GM12892 (cell line): ENCODE measurements at places on chromosomes 7 and 10.

GRCh38 chr10:62374862-62375710 lies 917 bp downstream of the ZNF365 start:
- DNase-seq = no peak

GRCh38 chr10:34581801-34582532 lies 233.1 kb downstream of the PARD3 start:
- DNase-seq = no peak

- DNase-seq = no peak
Observed at GRCh38 chr7:27634671-27635493, 27.8 kb downstream of the HIBADH start.

- no peak for DNase-seq
Observed at GRCh38 chr10:102479651-102480050, 22.9 kb downstream of the ACTR1A start.

DNA sequence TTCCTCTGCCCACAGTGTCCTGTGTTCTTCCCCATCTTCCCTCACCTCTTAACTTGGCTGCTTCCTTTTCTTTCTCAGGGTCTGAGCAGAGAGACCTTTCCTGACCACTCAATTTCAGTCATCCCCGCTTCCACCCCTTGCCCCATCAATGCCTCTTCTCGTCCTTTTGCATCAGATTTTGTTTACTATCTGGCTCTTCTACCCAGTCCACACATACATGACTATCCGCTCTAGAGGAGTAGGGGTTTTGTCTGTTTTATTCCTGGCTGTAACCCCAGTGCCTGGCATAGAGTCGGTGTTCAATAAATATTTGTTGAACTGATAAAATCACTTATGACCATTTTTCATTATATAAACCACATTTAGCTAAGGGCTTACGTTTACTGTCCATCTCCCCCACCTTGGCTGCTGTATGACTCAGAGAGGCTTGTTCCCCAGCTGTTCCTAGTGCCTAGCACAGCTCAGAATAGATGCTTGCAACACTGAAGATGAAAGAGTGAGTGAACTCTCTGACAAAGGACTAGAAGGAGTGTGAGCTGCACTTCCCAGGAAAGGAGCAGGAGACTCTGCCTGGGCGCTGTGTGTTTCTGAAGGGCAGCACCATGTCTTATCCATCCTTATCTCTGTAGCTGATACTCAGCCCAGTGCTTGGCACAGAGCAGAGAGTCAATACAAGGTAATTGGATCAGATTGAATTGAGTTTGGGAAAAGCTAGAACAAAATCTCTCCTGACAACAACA lies 21.9 kb downstream of the ARID5B start:
- no peak for DNase-seq

DNA sequence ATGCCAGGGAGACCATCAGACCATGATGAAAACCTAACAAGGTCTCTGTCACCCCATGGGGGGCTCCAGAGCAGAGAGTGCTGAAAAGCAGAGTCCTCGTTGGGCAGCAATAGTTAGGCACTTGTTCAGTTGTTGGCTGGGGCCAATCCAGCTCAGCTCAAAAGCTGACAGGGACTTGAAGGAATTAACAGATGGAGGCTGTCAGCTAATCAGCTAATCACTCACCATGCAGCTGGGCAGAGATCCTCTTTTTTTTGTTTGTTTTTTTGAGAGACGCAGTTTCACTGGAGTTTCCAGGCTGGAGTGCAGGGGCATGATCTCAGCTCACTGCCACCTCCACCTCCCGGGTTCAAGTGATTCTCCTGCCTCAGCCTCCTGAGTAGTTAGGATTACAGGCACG lies 18.1 kb downstream of the CEP55 start:
- DNase-seq = no peak

DNA sequence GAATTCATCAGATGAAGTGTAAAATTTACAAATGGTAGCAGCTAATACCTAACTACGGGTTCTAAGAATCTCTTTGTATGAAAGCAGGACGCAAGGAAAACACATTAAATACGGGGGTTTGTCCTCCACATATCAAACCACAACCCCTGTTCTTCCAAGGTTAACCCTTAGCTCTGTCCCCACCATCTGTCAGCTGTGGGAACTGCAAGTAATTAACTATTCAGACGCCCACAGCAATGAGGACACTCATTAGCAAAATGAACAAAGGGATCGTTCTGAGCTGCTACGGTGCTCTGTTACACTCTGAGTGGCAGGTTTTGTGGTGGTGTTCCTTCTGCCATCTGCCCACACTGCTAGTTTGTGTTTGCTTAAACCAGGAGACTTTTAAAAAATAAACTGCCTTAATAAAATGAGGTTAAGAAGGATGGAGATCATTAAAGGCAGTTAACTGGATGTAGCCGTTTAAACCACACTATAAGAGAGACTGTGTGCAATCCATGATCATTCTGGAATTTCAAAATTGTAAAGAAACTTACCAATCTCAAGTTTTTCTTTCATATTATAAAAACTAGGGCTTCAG lies 51.4 kb downstream of the C10orf67 start:
- no peak for DNase-seq

DNA sequence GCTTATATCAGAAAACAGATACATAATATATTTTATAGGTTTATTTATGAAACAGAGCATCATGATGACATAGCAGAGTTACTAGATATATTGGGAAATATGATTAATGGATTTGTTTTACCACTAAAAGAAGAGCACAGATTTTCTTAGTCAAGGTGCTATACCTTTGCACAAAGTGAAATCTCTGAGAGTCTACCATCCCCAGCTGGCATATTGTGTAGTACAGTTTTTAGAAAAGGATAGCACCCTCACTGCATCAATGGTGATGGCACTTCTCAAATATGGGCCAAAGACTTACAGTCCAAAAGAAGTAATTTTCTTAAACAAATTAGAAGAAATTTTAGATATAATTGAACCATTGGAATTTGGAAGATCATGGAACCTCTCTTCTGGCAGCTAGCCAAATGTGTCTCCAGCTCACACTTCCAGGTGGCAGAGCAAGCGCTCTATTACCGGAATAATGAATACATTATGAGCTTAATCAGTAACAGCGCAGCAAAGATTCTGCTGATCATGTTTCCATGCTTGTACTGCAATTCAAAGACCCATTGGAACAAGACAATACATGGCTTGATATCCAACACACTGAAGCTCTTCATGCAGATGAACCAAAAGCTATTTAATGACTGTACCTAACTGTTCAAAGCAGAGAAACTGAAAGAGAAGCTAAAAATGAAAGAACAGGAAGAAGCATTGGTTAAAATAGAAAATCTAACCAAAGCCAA lies 21.9 kb upstream of the CREB3L2 start:
- peak; percentile 8 for DNase-seq
